ENCODE measurements at places on chromosomes 2 and 18.

GRCh38 chr2:113157118-113157896 is 16.5 kb upstream of the PSD4 start:
- DNase-seq, result peak; percentile 39

DNA sequence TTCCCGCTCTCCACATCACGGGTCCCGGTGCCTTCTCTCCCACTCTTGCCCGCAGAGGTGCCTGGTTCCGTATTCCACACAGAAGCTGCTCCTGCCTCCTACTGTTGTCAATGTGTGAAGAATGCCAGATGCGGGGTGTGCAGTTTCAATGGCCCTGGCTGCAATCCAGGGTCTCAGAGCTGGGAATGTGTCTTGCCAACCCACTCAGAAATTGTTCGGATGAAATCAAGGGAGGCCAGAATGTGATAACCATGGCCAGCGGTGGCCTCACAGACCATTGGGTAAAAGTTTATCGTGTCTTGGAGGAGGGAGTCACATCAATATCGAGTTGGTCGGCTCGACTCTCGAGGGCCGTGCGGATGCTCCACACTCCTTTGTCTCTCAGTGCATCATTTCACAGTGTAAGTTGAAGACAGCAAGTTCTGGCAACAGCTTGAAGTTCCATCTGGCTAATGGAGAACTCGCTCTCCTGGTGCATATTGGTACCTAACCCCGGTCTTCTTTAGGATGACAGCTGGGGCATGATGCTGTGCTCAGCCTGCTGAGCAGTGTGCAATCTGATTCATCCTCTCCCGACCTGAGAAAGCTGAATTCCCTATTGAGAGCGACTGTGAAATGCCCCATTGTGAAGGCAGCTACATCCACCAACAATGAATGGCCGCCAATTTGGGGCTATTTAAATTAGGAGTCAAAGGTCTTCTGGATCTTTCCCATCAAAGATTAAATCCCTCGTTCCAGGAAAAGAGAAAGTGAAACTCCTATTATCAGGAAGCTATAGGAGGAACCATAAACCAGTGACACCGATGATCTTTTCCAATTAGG is 389.0 kb downstream of the SOX11 start:
- no peak for DNase-seq

- DNase-seq, result no peak
Measured at GRCh38 chr2:237873897-237874551, 14.6 kb downstream of the RAMP1 start.

DNA sequence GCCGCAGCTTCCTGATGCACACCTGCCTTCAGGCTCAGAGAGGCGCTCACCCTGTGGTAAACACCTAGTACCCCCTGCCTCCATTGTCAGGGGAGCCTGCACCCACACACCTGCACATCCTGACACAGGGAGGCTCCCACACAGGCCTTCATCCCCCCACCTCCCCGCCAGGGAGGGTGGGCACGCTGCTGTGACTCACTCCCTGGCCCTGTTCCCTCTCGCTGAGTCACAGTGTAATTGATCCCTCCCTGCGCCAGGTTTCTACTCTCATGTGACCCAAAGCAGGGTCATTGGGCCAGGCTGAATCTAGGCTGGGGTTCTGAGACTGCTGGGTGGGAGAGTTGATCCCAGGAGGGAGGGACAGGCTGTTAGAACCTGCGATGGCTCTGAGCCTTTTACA is 8.5 kb upstream of the CELF4 start:
- DNase-seq, result no peak

DNA sequence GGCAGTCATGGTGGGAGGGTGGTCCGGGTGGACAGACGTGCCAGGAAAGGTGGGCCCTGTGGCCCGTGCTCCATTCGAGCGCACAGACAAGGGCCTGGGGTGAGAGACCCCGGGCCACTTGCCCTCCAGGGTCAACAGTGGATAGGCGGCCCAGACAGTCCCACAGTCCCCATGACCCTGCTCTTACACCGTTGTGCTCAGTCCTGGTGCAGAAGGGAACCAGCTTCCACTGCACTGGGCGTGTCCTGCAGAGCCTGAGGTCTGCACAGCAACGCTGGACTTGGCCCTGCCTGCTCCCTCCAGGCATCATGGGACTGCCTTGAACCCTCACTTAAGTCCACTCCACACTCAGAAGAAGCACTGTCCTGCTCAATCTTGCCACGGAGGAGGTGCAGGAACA is 52.0 kb downstream of the PXDN start:
- no peak for DNase-seq

GRCh38 chr2:145203891-145204290 is 684.0 kb upstream of the ZEB2 start:
- DNase-seq, result no peak

GRCh38 chr2:80291656-80292055 is 12.9 kb downstream of the LRRTM1 start:
- DNase-seq, result no peak

DNA sequence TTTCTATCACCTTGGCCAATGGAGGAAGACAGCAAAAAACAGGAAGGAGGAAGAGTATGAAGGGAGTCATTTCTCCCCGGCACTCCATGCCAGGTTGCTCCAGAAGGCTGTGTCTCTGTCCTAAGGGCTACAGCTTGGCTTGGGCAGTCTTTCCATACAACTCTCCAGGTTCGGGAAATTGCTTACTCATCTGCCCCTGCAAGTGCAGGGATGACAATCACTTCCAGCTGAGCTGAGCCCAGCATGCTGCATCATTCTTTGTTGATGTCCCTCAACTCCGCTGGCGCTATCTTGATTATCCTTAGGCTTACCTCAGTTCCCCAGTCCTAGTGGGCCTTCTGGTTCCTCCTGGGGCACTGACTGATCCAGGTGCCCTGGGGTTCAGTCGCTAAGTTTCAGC is 86.9 kb upstream of the COPS8 start:
- DNase-seq, result no peak

DNA sequence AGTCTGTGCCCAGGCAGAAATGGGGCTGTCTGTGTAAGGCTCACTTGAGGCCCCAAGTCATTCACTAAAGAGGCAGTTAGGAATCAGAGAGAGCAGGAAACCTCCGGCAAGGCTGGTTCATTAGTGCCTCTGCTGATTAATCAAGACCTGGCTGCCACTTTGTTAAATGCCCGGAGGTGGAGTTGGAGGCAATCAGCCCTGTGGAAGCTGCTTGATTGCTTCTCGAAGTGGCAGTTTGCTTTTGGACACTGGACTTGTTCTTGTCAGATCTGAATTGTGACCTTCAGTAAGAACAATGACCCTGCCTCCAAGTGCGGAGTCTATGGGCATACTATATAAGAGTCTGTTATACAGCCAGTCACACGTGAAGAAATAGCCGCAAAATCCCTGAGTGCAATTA is 183.9 kb upstream of the LINC00305 start:
- no peak for DNase-seq

GRCh38 chr2:19472391-19472978 is 114.1 kb upstream of the OSR1 start:
- no peak for DNase-seq

- peak; percentile 39 for DNase-seq
Measured at GRCh38 chr2:14516844-14517243, 115.7 kb upstream of the LRATD1 start.

DNA sequence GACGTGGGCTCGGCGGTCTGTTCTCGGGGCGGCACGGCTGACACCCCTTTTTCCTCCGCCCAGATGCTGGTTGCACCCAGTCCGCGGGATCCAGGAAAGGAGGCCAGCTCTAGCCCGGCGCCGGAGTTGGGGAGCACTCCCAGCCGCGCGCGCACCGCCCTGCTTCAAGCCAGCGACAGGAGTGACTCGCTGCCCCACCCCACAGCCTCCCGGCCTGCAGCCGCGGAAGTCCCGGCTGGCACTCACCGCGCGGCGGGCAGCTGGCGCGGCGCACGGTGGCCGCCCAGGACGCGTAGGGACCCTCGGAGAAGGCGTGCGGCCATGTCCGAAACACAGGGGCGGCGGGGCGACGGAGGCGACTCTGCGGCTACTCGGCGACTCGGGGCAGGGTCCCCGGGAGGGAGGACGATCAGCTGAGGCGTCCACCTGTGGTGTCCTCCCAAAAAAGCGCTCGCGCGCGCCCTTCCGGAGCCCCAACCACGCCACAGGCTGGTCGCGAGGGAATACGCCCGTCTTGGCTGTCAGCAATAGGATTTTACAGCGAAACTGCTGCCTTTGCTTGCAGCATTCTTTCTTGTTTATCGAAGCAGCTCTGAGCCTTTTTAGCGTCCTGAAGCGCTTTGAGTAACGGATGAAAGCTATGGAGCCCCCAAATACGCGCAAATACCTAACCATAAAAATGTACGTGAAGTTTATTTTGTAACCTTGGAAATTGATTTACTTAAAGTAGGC is at the start of gene ACADL:
Gene ACADL, minus strand, starts transcription at position 507 of the 732 bp plus-strand sequence. Its CDS starts 184 bp downstream, at position 323.
- DNase-seq, result peak; percentile 73

DNA sequence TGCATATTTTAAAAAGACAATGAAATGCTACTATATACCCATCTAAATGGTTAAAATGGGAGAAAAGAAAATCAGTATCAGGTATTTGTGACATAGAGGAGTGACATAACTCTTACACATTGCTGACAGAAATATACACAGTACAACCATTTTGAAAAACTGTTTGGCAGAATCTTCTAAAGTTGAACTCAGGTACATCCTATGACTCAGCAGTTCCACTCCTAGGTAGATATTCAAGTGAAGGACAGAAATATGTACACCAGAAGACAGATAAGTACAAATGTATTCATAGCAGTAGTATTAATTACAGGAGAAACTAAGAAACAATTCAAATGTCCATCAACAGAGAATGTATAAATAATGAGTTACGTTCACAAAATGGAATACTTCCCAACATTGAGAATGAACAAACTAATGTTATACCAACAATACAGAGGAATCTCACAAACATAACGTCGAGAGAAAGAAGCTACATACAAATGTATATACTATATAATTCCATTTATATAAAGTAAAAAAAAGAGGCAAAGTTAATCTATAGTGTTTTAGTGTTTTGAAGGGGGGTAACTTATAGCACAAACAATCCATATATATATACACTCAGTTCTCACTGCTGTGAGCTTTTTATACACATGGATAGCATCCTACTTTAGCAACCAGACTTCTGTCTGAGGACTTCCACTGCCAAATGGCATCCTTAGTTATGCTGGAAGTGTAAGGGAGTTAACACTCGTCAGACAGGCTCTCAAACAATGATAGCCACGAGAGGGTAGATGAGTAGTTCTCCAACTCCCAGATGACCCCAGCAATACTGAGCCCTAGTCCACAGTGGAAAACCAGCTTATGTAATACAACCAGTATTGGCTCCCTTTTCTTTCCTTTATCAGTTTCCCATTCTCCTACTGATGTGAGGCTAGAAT is 172.5 kb downstream of the NBAS start:
- no peak for DNase-seq

DNA sequence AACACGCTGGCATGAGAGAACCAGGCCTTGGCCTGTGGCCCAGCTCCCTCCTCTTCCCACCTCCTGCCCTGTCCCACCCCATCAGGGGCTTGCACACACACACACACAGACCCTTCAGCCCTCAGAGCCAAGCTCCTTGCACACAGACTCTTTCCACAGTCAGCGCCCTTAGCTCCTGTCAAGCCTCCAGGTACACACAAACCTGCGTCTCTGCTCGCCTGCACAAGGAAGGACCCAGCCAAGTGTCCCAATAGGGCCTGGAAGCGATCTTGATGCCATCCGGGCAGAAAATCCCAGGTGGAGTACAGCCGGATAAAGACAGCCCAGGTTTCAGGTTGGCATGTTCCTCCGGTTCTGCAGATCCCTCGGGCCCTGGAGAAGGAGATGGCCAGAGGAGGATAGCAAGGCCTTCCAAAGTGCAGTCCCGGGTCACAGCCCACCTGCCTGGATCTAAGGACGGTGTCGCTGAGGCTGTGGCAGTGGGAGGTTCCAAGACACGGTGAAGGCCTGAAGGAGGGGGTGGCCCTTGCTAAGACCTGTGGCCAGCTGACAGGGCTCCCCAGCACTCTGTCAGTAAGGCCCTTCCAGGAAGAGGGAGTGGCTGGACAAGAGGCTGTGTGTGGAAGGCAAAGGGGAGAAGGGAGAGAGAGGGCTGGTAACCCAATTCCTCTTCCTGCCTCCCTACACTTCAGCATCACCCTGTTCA is 18.5 kb upstream of the STEAP3 start:
- DNase-seq, result no peak

DNA sequence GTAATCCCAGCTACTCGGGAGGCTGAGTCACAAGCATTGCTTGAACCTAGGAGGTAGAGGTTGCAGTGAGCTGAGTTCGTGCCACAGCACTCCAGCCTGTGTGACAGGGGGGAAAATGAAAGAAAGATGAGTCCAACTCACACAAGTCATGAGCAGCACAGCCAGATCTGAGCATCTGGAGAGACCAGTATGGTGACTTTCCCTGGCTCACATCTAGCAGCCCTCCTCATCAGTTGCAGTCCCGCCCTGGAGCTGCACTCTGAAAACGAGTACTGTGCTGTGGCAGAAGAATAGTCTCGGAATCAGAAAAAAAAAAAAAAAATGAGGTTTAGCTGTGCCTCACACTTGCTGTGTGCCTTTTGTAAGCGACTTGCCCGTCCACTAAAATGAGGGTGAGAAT is 74.4 kb upstream of the TRIB2 start:
- no peak for DNase-seq

- DNase-seq, result no peak
Measured at GRCh38 chr2:39146630-39147029, 25.8 kb upstream of the SOS1 start.

- peak; percentile 4 for DNase-seq
Measured at GRCh38 chr2:132037527-132038178, 124.1 kb downstream of the ANKRD30BL start.
